ENCODE measurements at places on chromosomes 6 and 20.

DNA sequence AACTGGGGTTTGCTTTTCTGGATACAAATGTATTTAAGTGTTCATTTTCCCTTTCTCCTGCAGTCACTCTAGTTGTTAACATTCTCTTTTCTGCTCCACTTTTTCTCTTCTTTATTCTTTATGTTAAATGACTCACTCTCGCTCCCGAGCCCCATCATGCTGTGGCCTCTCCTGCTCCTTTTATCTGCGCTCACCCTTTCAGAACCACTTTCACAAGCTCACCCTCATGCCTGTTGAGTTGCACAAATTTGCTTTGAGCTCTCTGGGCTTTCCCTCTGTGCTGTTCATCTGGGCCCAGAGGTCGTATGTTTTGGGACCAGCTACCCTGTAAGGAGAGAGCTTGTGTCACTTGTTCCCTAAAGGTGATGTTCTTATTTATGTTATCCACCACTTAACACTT is 98.1 kb upstream of the ASCC3 start:
- no peak for DNase-seq

GRCh38 chr20:1075616-1076015 is 42.8 kb upstream of the PSMF1 start:
- no peak for DNase-seq

DNA sequence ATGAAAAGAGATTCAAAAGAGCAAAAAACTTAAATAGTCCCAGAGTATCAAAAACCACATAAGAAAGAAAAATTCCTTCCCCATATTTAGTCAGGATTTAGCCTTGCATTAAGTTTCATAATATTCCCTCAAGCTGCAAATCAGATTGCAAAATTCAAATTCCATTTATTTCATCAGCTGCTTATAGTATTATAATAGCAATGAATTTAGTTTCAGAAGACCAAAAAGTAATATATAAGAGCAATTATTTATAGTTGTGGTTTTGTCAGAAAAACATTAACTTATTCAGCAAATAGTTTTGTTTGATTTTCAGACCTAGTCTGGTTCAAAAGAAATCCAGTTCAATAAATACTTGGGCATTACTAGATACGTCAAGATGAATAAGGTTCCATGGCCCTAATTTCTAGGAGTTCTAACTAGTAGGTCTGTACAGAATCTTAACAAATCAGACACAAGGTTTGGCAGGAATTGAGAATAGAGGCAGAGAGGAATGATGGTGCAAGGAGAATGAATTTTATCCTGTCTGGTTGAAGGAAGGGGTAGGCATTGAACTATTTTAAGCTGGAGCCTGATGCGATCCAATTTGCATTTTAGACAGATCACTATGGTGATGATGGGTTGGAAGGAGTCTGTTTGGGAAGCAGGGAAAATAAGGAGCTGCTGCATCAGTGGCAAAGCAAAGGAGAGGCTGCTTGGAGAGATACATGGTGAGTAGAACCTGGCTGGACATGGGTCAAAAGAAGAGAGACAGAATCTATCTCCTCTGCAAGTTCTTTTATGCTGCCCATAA is 163.9 kb upstream of the STXBP5 start:
- no peak for DNase-seq

DNA sequence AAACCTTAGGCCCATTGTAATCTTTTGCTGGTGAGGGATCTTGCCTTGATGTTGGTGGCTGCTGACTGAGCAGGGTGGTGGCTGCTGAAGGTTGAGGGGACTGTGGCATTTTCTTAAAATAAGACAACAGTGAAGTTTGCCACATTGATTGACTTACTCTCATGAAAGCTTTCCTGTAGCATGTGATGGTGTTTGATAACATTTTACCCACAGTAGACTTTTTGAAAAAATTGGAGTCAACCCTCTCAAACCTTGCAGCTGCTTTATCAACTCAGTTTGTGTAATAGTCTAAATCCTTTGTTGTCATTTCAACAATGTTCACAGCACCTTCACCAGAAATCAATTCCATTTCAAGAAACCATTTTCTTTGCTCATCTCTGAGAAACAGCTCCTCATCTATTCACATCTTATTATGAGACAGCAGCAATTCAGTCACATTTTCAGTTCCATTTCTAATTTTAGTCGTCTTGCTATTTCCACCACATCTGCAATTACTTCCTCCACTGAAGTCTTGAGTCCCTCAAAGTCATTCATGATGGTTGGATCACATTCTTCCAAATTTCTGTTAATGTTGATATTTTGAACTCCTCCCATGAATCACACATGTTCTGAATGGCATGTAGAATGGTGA is 37.2 kb downstream of the CST9L start:
- no peak for DNase-seq

GRCh38 chr6:132052096-132052495 is 100.9 kb upstream of the CCN2 start:
- DNase-seq = no peak

DNA sequence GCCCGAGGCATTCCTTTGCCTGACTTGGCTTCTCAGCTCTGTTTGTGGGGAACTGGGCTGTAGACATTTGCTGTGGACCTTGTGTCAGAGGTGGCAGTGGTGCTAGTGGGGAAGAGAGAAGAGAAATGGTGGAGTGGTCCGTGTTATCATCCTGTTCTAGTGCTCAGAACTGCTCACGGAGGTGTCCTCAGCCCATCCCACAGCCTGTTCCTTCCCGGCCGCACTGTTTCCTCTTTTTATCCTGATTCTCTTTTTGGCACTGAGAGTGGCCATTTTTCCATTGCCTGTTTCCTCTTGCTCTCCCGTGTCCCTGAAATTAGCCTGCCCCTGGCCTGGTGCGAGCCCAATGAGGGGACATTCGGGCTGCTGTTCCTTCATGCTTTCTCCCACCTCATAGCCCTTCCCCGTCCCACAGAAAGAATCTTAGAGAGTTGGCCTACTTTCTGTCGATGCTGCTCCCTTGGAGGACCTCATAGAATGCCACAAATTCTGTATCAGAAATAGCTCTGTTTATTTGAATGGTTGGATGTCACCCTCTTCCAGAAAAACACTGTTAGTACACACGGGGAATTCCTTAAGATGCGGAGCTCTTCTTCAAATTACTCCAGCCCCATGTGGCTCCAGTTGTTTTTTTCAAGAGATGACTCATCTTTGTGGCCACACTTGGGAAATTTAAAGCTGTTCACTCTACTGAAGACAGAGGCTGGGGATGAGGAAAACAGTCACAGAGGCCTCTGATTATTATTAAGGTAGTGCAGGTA is 26.1 kb downstream of the FARS2 start:
- DNase-seq = no peak

DNA sequence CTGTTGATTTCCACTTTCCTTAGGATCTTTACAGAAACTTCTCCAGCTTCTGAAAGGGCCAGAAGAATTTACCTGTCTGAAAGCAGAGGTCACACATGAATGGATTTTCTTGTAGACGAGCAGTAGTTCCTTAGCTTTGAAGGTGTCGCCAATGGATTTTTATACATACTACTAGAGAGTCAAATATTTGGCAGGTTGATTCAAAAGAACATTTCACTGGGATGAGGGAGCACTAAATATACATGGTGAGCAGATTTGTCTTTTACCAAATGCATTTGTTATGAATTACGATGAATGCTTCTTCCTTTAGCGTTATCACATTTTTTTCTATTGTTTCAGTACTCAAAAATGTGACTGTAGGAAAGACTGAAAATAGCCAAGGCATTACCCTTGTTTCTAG is 162.3 kb downstream of the PAX1 start:
- no peak for DNase-seq
